ENCODE measurements at places on chromosomes 11 and 22. TPM values are rescaled to one million over a fixed set of nuclear protein-coding genes. Genes with fewer than 3 reads are reported as not detected.
A peak's percentile ranks its signal among the peaks of the same experiment; 100 is the strongest.

The HEPN1 gene
- total RNA-seq: not detected

The DGCR6L gene
- total RNA-seq: 39.7 TPM

The AIFM3 gene
- total RNA-seq: 0.37 TPM

The UCP3 gene
- total RNA-seq: 4.0 TPM

The DCDC1 gene
- total RNA-seq: not detected

The PAMR1 gene
- not detected for total RNA-seq

The F2 gene
- total RNA-seq: not detected

DNA sequence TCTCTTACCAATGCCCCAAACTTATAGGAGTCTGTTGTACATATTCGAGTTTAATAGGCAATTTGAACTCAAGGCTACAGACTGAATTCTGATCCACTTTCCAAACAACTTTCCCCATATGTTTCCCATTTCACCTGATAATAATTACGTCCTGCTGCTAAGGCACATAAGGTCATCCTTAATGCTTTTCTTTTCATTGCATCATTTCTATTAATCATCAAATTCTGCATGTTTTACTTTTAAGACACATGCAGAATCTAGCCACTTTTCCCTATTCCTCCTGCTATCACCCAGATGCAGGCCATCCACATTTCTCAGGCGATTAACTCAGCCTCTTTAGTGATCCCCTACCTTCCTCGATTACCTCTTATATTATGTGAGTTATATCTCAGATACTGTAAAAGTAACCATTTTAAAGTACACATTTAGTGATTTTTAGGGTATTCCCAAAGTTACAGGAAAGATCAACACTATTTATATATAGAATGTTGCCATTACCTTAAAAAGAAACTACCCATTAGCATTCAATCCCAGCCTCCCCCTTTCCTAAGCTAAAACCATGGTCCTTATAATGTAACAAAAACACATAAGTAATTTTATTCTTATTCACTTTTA, 14.9 kb downstream of the XKR3 start:
- peaks cover 7% of the 10 kb centered on the region for H3K27me3 ChIP-seq
- H3K4me1 ChIP-seq: peaks cover 11% of the 10 kb centered on the region
- H3K27ac ChIP-seq: no peak overlapping the region
- H3K4me3 ChIP-seq: no peak overlapping the region

DNA sequence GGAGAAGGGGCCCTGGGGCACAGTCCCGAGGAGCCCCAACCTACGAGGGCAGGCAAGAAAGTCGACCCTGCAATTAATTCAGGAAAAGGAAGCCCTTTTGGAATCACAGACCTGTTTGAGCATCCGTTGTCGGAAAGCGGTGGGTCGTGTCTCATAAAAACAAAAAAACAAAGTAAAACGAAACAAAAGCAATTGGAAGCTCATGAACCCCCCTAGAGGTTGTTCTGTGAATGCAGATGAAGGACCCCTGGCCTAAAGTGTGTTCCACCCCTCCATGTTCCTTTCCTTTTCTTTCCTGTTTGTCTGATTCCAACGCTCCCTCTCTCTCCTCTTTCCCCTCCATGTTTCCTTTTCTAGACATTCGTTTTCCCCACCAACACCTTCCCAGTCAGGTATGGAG, 203.7 kb downstream of the GRIK4 start:
- peak overlapping the region; percentile 35 for H3K27ac ChIP-seq
- H3K4me3 ChIP-seq: peak overlapping the region; percentile 76
- DNase-seq: no peak

DNA sequence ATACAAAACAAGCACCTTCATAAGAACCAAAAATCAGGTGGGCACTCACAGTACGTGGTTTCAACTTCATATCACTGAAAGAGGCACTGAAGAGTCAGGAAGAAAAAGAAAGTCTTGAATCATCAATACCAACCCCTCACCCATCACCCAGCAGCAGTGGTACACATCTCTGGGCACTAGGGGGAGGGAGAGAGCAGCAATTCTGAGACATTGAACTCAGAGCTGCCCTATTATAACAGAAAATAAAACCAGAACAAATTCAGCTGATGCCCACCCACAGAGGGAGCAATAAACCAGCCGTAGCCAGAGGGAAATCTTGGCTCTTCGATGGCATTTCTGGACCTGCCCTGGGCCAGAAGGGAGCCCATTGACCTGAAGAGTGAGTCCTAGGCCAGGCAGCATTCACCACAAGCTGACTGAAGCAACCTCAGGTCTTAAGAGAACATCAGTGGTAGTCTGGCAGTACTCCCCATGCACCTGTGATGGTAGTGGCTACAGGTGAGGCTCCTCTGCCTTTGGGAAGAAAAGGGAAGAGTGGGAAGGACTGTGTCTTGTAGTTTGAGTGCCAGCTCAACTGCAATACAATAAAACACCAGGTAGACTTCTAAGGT, 42.2 kb upstream of the FAM181B start:
- no peak overlapping the region for H3K4me3 ChIP-seq
- H3K27me3 ChIP-seq: peaks cover 9% of the 10 kb centered on the region
- no peak for DNase-seq
- peaks cover 2% of the 10 kb centered on the region for H3K4me1 ChIP-seq

DNA sequence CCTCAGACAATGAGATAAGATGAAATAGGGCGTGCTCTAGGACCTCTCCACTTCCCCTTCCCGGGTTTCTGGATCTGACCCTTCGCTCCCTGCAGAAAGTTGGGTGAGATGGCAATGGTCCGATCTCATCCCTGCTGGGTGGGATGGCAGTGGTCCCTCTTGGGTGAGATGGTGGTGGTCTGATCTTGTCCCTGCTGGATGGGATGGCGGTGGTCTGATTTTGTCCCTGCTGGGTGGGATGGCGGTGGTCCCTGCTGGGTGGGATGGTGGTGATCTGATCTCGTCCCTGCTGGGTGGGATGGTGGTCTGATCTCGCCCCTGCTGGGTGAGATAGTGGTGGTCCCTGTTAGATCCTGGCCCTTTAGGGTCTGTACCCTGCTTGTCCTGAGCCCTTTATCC, 21.3 kb downstream of the ST14 start:
- H3K4me1 ChIP-seq: peaks cover 2% of the 10 kb centered on the region
- H3K36me3 ChIP-seq: no peaks in the 10 kb centered on the region
- H3K4me3 ChIP-seq: no peak overlapping the region
- DNase-seq: no peak

DNA sequence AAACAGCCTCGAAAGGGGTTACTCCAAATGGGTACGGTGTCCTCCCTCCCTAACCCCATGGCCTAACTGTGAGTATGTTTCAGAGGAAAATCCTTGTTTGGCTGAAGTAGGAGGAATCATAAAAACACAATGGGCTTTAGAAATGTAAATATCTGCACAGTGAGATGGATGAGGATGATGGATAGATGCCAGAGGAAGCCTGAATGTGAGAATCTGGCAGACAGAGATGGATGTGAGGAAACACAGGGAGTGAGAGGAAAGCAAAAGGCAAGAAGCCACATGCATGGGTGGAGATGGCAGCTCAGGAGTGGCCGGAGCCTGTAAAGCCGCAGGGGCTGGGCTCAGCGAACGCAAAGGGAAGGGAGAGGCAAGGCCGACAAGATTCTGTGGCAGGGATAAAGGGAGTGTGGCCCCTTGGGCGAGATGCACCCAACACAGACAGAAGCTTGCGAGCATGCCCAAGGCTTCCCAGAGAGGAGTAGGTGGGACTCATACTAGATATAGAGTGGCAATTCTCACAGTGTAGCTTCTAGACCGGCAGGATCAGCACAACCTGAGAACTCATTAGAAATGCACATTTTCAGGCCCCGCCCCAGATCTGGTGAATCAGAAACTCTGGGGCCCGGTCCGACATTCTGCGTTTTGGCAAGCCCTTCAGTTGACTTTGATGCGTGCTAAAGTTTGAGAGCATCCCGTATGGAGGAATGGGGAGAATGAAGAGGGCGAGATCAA, 237.3 kb upstream of the CADM1 start:
- H3K4me1 ChIP-seq: no peaks in the 10 kb centered on the region
- no peak for DNase-seq
- no peaks in the 10 kb centered on the region for H3K36me3 ChIP-seq
- H3K4me3 ChIP-seq: no peak overlapping the region
- H3K27ac ChIP-seq: no peak overlapping the region
- no peaks in the 10 kb centered on the region for H3K27me3 ChIP-seq

All from activated naive CD8-positive, alpha-beta T cell treated with anti-CD3 and anti-CD28 coated beads, Interleukin-2, amount 10 ng/mL, durations not matched to agents 7 days and 5 days (primary cell).